Posterior cingulate gyrus (tissue), 11 donors: ENCODE measurements at places on chromosomes 4 and X.

DNA sequence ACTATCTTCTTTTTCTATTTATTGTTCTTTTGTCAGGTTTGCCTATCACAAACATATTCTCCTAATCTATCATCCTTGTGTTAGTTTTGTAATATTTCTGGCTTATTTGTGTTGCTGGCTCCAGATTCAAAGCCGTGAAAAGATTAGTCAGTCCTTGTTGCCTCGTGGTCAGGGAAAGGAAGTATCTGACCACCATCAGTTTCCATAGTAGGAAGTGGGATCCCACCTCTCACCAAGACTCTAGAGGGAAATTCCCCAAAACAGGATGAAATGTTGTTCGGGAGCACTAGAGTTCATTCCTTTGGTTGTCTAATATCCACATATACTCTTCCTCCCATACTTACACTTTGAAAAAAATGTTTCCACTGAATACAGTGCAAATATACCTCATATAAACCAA lies 131.0 kb upstream of the HUWE1 start:
- DNase-seq = no peak

DNA sequence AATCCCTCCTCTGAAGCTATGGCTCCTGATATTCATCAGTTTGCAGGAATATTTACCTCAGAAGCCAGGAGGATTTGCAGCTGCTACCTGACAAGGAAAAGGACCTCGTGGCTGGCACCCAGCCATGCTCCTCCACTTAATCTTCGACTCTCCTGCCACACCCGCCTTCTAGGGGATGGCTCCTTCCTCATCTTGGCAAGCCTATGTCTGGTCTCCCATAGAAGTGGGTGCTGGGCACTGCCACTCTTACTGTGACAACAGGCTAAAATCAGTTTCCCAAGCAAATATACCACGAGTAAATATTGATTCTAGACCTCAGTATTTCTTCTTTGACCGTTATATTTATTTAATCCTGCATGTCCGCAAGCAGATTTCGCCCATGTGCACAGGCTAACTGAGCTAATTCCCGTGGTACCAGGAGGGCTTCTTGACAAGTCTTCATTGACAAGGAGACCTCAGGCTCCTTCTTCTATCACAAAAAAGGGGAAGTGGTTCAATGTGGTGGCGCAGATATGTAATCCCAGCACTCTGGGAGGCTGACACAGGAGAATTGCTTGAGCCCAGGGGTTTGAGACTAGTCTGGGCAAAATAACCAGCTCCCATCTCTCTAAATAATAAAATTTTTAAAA lies 52.6 kb upstream of the DCTD start:
- no peak for DNase-seq

DNA sequence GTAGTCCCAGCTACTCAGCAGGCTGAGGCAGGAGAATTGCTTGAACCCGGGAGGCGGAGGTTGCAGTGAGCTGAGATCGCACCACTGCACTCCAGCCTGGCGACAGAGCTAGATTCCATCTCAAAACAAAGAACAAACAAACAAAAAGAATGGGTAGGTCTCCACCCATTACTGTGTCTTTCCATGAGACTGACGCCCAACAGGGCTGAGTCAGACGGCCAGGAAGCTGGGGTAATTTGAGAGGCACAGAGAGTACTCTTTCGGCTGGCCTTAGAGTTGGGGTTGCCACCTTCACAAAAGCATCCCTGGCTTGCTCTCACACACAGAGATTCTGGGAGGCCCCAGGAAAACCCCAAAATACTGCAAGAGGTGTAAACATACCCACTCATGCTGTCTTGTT lies 72.0 kb upstream of the DHRSX start:
- DNase-seq = no peak

DNA sequence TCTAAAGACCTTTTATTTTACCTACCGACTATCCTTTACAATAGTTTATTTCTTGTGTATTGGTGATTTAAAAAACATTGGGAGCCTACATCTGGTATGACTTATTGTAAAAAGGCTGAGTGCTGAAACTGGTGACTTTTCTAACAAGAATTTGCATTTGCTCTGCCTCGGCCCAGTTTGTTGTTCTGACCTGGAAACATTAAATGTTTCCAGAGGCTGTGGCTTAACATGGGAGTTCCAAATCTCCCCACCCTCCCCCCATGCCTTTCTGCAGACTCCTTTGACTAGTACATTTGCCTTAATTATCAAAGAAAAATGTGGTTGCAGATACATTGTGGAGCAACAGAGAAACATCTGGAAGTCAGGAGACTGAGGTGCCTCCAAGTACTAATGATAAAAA lies 39.8 kb downstream of the SPCS3 start:
- DNase-seq = no peak

DNA sequence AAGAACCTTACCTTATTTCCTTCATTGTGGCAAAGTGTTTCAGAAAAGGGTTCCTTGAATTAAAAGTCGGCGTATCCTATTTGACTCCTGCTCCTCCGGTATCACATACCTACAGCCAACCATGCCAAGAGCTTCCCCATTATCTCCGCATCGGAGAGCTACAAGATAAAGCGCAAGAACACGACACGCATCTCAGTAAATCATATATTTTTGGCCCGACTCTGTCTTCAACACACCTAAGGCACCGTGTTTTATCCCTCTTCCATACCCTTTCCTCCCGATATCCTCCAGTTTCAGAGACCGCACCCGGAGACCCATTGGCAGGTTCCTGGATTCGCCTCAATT lies 497 bp upstream of the THAP9 start:
- DNase-seq = no peak

DNA sequence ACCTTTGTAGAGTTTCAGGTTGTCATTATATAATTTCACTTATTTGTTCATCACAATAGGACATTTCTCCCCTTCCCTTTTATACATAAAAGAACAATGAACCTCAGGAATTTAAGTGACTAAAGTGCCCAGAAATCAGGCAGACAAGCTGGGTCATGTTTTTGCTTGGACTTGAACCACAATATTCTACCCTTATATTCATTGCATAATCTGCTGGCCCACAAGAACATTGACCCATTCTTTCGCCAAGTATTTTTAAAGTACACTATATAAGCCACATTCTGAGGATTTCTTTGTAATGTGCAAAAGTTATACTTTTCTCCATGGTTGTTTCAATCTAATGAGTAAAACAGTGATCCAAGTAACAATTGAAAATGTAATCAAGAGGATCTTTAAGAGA lies 637.5 kb upstream of the SLIT2 start:
- no peak for DNase-seq
